Urinary bladder (tissue), 4 donors: ENCODE measurements at places on chromosomes 5 and 9. TPM values are rescaled to one million over a fixed set of nuclear protein-coding genes. Genes with fewer than 3 reads are reported as not detected.

The NR4A3 gene
- 4.8 TPM for polyA plus RNA-seq

The INSYN2B gene
- 0.05 TPM for polyA plus RNA-seq

The GABRA1 gene
- 0.08 TPM for polyA plus RNA-seq

The NPR3 gene
- polyA plus RNA-seq = 1.8 TPM

The UNC13B gene
- 11.8 TPM for polyA plus RNA-seq

The QRFP gene
- 0.15 TPM for polyA plus RNA-seq

The PPP3R2 gene
- polyA plus RNA-seq = not detected

The SLIT3 gene
- polyA plus RNA-seq = 64.7 TPM

The ANGPTL2 gene
- polyA plus RNA-seq = 94.6 TPM

The ARL14EPL gene
- not detected for polyA plus RNA-seq

The NRARP gene
- polyA plus RNA-seq = 6.5 TPM

The OR1Q1 gene
- polyA plus RNA-seq = not detected

The FBN2 gene
- 0.62 TPM for polyA plus RNA-seq

The CCL21 gene
- 60.4 TPM for polyA plus RNA-seq

The FYB1 gene
- polyA plus RNA-seq = 2.9 TPM

The ZFP2 gene
- 1.8 TPM for polyA plus RNA-seq

The C9 gene
- 0.47 TPM for polyA plus RNA-seq

The KCNN2 gene
- polyA plus RNA-seq = 4.8 TPM

The FAM153A gene
- 0.66 TPM for polyA plus RNA-seq

The RCL1 gene
- 18.0 TPM for polyA plus RNA-seq

The DOCK8 gene
- polyA plus RNA-seq = 5.2 TPM

The DNAJA1 gene
- polyA plus RNA-seq = 84.0 TPM

The FRRS1L gene
- 0.44 TPM for polyA plus RNA-seq

The SPIN1 gene
- 55.5 TPM for polyA plus RNA-seq

The HSD17B3 gene
- 0.60 TPM for polyA plus RNA-seq

The LURAP1L gene
- polyA plus RNA-seq = 24.9 TPM

The CAPSL gene
- polyA plus RNA-seq = not detected
